Activated T-helper 1 cell treated with Interleukin-2 at 50 U/mL for 16 hours (primary cell): ENCODE measurements at places on chromosomes 6 and 20.

GRCh38 chr6:161074496-161075121 is 83.0 kb downstream of the MAP3K4 start:
- DNase-seq: no peak

DNA sequence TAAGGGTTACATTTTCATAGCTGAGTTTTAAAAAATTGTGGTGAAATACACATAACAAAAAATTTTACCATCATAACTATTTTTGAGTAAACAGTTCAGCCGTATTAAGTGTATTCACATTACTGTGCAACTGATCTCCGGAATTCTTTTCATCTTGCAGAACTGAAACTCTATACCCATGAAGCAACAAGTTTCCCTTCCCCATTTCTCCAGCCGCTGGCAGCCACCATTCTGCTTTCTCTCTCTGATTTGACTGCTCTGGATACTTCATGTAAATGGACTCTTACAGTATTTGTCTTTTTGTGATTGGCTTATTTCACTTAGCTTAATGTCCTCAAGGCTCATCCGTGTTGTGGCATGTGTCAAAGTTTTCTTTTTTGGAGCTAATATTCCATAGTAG is 341.6 kb downstream of the QKI start:
- DNase-seq: no peak

DNA sequence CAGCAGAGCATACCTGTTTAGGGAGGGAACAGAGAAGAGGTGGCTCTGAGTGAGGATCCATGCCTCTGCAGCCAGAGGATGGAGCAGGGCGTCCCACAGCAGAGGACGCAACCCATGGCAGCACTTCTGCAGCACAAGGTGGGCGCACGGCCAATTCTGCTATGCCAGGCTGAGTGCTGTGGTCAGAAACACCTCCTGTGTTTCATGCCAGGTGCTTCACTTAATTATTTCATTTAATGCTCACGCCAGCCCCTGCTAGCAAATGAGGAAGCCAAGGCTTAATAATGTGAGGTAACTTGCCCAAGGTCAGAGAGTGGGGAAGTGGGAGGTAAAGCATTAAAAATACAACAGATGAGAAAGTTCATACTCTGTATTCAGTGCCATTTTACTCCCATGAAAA is 68.5 kb upstream of the PTGIS start:
- DNase-seq: no peak

DNA sequence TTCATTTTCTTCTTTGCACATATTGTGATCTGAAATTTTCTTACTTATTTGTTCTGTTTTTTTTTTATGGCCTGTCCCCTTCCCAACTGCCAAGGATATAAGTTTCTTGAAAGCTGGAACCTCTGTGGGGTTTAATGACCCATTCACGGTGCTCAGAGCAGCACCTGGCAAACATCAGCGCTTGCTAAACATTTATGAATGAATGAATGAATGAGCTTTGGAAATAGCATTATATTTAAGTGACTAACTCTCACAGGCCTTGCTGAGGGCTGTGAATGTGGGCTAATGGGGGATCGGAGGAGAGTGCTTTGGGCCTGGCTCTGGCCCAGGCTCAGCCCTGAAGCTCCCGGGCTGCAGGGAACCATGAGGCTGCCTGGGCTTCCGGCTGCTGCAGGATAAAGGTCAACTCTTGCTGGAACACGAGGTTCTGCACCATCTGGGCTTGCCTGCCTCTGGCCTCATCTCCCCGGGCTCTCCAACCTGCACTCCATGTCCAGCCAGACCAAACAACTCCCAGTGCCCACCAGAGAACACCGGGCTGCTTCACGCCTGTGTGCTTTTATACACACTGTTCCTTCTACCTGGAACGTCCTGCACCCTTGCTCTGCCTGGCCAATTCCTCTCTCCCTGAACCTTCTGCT is 14.6 kb upstream of the ARMC12 start:
- DNase-seq: no peak

DNA sequence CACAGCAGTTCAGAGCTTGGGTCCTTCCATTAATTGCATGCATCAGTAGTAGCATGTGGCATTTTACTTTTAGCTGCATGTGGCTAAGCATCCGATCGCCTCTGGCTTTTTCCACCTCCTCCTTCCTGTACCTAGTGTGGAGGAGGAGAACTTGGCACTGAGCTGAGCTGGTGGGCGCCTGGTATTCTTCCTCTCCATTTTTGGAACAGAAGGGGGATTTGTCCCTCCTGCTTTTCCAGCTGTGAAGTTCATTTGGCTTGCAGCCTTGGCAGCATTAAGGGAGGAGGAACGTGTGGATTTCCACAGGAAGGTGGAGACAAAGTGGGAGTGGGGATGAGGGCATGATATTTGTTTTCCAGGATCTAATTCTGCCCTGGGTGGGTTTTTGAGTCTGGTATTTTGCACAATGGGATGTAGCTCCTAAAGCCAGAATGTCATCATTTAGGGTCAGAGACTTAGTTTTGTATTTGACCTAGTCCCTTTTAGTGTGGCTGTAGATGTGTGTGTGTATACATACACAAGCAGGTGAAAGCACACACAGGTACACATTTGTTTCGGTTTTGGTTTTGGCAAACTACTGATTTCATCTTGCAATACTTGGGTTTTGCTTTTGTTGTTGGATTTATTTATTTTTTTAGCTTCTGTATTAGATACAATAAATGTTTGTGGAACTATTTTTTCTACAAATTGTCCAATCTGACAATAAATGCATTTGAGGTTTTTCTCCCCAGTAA is 90.0 kb downstream of the SASH1 start:
- no peak for DNase-seq

DNA sequence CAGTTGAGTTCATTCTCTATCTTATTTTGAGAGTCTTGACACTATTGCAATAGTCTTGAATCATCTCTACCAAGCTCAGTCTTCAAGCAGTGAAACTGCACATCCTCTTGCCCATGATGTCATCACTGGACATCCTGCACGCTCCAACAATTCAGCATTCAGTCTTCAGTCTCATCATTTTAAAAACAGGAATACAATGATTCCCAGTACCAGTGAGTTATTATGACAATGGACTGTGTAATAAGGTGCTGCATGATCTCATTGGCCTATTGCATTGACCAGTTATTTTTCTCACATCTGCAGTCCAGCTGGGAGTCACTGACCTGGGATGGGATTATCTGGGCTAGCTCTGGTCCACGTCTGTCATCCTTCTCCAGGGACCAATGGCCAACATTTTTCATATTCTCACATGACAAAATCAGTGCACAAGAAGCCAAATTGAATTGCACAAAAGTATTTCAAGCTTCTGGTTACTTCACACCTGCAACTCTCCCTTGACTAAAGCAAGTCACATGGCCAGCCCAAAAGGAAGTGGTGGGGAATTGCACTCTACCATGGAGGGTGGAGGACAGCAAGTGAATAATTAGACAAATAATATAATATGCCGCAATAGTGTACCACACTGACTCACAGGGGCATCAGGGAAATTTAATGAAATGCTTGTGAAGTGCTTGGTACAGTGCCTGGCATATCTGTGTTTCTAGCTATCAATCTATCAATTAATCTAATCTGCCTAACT is 6.4 kb upstream of the CST2 start:
- DNase-seq: no peak

- no peak for DNase-seq
Observed at GRCh38 chr20:58547623-58548475, 32.6 kb upstream of the APCDD1L start.

- no peak for DNase-seq
Observed at GRCh38 chr20:4550740-4551139, 171.0 kb upstream of the PRND start.

DNA sequence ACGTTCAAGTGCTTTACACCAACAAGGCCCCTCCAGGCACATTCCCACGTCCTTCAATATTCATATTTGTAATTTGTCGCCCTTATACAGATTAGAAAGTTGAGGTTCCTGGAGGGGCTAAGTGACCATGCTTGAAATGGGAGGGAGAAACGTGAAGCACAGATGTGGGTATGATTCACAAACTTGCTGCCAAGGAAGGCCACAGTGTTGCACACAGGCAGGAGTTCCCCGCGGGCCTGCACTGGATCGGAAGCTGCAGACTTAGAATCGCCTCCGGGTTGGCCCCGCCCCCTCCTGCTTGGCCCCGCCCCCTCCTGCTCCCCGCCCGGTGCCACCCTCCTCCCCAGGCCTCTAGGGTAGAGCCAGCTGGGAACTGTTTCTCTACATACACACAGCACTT is 58.2 kb upstream of the QKI start:
- no peak for DNase-seq
